ENCODE measurements at places on chromosomes 11 and 22. TPM values are rescaled to one million over a fixed set of nuclear protein-coding genes. Genes with fewer than 3 reads are reported as not detected.

- DNase-seq: no peak
These were observed 763.9 kb downstream of the NTM start for GRCh38 chr11:132134322-132134721.

Gene RTN4RL2
- polyA plus RNA-seq: 0.45 TPM

DNA sequence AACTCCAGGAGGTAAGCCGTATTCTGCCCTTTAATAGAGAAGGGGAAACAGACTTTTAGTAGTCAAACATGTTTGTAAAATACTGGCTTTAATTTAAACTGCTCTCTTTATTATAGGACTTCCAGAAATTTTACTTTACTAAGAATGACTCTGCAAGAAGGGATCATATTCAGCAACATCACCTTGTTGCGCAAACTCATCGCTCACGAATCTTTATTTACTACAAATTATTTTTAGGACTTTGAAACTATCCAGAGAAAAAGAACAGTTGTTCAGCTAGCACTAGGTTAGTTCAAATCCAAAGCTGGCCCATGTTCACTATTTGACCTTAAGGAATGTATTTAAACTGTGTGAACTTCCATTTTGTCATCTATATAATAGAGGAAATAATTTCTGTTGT is 498.3 kb upstream of the TENM4 start:
- no peak for DNase-seq

Gene C22orf23
- 0.55 TPM for polyA plus RNA-seq

GRCh38 chr22:43883719-43884415 is 7.9 kb downstream of the PNPLA5 start:
- DNase-seq: no peak

DNA sequence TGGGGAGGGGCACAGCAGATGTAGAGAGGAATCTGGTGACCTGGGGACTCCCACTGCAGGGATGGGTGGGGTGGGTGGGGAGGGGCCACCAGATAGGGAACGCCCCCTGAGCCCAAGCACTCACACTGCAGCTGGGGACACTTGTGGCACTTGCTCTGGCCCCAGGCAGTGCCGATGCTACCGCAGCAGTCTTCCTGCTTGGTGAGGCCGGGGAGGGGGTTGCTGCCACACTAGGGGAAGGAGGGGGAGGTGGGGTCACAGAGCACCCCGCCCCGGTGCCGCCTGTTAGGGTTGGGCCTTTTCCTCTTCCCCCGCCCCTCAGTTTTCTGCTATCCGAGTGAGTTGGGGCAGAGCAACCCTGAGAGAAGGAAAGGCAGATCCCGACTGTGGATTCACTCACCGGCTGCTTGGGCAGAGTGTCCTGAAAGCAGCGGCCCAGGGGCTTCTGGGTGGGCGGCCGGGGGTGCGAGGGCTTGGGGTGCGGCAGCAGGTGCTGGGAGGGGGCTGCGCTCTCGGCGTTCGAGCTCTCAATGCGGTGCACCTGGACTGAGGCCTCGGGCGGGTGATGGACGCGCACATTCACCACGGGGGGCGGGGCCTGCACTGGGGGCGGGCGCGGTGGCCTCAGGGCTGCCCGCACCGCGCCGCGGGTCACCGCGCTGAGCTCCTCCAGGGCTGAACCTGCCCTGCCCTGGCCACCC is 4.7 kb downstream of the LTBP3 start:
- no peak for DNase-seq

Gene SYT13
- polyA plus RNA-seq: not detected

- DNase-seq: no peak
These were observed 459.3 kb downstream of the NTM start for GRCh38 chr11:131829725-131830124.
